ENCODE measurements at places on chromosomes 2 and 18.

GRCh38 chr2:3505771-3506170 lies 13.6 kb downstream of the ADI1 start:
- peak; percentile 16 for DNase-seq

DNA sequence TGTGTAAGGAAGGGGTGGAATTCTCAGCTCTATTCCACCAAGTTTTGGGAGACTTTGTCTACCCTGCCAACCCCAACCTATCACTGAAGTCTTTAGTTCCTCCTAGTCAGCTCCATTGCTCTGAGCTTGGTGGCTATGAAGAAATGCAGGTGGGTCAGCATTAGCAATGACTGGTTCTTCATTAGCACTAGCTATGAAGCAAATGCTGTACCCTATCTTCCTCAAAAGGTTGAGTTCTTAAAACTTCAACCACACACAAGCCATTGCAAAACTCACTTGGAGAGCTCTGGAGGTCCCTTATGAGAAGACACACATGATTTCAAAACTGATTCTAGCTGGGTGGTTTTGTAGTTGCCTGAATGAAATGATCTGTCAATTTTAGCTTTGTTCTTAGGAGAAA lies 193.8 kb downstream of the IKZF2 start:
- no peak for DNase-seq

DNA sequence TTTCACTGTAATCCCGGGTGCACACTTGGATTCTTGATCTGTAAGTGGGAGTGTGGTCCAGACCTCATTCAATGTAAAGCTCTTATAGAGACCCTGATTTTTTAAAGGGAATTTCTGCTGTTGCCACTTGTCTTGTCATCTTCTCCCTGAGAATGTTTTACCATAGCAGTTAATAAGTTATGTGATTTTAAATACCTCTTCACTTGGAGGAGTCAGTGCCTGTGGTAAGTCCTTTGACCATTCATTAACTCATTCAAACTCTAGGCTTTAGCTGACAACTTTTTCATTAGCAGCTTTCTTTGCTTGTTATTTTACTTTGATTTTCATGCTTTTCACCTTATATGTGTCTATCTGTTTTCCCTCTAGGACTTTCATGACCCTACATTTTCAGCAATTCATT lies 51.3 kb downstream of the FMNL2 start:
- no peak for DNase-seq

DNA sequence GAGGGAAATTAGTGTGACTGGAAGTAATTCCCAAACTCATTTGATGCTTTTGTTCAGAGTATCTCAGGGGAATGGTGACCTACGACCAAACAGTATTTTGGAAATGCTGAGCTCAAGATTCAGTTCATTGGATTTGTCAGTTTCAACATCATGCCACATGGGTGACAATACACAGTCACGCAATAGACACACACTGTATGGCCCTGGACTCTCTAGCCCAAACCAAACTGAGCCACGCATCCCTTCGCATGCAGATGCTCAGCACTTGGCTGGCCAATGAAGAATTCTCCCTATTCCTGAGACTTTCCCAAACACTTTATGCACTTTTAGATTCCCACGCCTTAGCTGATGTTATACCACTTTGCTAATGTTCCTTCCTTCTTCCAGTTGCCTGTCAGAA lies 10.0 kb downstream of the PDE1A start:
- no peak for DNase-seq

- no peak for DNase-seq
Measured at GRCh38 chr18:43819397-43819796, 542.1 kb upstream of the SYT4 start.

Data from right atrium auricular region (tissue), 2 donors.